NCI-H2081 treated with DMSO at 0.1 percent for 48 hours (cell line): ENCODE measurements at places on chromosomes 16 and 17.
A peak's percentile ranks its signal among the peaks of the same experiment; 100 is the strongest.

- DNase-seq = no peak
These were observed 51.1 kb downstream of the CENPV start for GRCh38 chr17:16301963-16302855.

DNA sequence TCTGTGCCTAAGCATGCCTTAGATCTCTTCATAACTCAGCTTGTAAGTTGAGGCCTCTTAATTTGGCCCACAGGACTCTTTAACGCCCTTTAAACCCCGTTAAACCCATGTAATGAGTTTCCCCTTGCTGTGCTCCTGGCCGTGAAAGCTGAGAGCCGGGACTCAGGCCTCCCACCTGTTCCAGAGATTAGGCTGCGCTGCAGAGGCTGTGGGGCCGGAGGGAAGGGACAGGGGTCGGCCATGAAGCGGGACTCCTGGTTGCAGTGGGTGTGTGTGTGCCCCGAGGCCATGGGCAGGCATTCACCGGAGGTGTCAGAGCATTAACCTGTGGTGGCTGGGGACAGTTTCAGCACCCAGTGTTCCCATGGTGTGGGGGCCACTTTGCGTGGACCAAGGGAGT, 150.8 kb upstream of the IRX3 start:
- no peak for DNase-seq

DNA sequence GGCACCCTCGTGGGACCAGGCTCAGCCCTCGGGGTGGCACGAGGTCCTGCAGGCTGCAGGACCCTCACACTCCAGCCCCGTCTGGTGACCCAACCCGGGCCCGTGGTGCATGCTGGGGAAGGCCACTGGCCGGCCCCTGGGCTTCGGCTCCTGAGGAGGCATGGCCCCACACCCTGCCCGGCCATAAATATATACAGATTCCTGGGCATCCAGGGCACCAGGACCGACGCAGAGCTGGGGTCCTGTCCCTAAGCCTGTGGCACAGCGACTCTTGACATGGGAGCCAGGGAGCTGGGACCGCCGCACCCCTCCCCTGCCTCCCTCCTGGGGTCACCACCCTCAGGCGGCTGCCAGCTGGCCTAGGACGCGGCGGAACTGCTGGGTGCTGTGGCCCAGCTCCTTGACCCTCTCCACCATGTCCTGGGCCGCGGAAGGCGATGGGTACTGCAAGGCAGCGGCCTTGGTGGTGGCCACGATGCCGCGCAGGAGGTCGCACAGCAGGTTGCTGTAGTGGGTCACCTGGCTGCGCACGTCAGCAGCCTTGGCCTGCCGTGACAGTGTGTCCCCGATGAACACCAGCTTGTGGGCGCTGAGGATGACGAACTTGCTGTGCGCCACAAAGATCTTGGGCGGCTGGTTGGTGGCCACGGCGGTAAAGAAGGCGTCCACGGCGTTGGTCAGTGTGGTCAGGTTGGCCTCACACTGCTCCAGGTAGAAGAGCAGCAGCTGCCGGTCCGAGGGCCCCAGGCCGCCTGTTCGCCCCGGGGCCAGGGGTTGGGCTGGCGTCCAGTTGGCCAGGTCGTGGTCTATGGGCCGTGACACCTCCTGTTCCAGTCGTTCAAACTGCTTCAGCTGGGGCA, 10.6 kb downstream of the CTRB1 start:
- DNase-seq = no peak

- DNase-seq = peak; percentile 93
These were observed 5.3 kb downstream of the GPRC5B start for GRCh38 chr16:19879241-19879792.

GRCh38 chr17:31780483-31780882, 78.6 kb downstream of the COPRS start:
- DNase-seq = no peak

DNA sequence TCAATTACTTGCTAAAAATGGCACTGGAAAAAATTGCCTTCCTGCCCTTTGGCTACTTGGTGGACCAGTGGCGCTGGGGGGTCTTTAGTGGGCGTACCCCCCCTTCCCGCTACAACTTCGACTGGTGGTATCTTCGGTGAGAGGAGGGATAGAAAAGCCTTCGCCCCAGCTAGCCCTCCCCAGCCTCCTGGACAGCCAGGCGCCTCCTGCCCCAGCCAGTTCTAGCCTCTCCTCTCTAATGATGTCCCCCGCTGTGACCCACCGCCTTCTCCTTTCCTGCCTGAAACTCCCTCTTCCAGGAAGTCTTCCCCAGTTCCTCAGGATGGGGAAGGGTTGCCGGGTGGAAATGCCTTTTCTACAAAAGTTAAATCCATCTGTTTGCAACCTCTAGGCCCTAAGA, 6.2 kb downstream of the ACE start:
- no peak for DNase-seq

- DNase-seq = no peak
These were observed 114.1 kb downstream of the PITPNC1 start for GRCh38 chr17:67491009-67491680.

- no peak for DNase-seq
These were observed 37.4 kb downstream of the SRL start for GRCh38 chr16:4204521-4204920.
